ENCODE measurements at places on chromosomes 3 and 15. TPM values are rescaled to one million over a fixed set of nuclear protein-coding genes. Genes with fewer than 3 reads are reported as not detected.

ALDH1L1 gene
- total RNA-seq = 0.46 TPM

FLNB gene
- total RNA-seq = 51.8 TPM

COL6A5 gene
- total RNA-seq = not detected

CCDC39 gene
- total RNA-seq = 0.43 TPM

HTD2 gene
- 7.1 TPM for total RNA-seq

SMAD6 gene
- total RNA-seq = 0.16 TPM

TOPBP1 gene
- 49.5 TPM for total RNA-seq

TMC3 gene
- not detected for total RNA-seq
